ENCODE measurements at places on chromosomes 1 and 21.

GRCh38 chr1:221089803-221090202 is 210.6 kb downstream of the HLX start:
- no peak for DNase-seq

DNA sequence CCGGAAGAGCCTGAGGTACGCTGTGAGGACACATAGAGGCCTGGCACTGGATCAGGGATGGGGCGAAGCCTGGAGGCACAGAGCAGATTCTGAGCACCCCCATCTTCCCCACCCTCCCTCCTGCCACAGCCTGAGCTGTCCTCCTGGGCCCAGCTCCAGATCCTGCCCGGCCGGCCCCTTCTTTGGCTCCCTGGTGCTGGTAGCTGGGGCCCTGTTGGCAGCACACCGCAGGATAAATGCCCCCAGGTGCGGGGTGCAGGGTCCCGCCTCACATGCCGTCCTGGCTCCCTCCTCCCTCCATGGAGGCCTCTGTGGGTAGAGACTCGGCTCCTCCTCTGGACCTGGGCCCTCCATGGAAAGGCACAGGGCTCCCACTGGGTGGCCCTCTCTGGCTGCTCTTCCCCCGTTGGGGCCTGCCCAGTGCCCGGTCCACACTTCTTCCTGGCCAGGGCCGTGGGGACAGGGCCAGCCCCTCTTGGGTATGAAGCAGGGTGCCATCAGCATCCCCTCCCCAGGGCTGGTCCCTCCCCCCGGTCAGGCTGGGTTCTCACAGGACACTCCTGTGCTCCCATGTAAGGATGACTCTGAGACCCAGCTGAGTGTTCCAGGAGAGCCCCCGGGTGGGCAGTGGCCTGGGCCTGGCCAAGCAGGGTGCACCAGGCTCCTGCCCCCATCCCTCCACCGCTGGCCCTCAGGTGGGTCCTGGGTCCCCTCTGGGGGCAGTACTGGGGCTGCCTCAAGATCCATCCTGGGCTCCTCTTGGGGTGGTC is 1.1 kb upstream of the OBSCN start:
- no peak for DNase-seq

DNA sequence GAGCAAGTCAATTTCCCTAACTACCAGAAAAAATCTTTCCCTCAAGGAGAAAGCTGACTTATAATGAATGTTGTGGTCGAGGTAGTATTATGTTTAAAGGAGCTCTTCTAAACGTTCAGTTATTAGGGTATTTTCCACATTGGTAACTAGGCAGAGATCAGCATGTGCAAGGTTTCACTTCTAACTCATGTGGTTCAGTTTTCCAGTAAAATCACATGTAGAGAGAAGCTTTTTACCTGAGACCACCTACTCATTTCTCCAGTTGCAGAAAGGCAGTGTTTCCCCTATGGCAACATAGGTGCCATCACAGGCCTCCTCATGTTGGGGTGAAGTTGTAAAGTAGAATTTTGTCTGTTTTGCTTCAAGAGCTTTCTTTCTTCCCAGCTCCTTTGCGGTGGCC is 23.7 kb downstream of the IL23R start:
- no peak for DNase-seq

DNA sequence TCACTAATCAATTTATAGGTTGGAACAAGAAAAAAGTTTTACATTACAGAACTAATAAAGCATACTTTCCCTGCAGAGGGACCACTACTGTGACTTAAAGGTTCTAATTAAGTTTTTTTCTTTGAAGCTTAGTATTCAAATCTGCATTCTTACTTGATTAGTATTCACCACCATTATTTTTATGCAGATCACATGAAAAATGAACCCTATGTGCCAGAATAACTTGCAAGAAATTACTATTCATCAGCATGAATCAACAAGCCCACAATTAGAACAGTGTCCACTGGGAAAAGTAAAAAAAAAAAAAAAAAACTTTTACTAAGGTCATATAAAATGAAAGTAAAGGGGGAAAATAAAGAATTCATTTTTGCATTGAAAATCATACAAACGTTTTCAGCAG is 90.8 kb downstream of the SMYD3 start:
- no peak for DNase-seq

- DNase-seq = no peak
These were observed 219.0 kb downstream of the LRRIQ3 start for GRCh38 chr1:73978964-73979363.

DNA sequence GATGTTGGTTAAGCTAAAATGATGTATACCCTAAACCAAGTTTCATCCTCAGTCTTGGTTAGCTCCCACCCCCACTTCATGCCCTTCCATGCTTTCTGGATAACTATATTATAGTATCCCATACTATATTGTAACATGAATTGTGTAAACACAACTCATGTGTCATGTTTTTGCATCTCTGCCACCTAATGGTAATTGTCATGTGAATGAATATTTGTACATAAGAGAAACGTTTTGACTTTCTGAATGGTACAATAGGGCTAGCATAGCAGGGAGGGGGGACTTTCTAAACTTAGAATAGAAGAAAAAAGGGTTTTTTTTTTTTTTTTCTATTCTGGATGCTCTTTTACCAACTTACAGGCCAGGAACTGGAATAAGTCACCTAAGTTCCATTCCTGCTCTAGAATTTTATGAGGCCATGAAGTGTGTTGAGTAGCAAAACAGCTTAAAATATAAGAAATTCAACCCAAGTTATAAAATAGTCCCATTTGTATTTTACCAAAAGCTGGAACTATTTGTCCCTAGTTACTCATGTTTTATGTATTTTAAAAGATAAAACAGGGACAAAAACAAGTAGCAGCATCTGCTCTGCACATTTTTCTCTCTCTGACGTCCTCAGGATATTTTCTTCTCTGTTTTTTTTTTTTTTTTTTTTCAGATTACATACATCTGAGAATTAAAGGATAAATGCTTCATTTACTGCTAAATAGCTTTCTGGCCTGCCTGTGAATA is 77.4 kb downstream of the HLX start:
- DNase-seq = no peak

DNA sequence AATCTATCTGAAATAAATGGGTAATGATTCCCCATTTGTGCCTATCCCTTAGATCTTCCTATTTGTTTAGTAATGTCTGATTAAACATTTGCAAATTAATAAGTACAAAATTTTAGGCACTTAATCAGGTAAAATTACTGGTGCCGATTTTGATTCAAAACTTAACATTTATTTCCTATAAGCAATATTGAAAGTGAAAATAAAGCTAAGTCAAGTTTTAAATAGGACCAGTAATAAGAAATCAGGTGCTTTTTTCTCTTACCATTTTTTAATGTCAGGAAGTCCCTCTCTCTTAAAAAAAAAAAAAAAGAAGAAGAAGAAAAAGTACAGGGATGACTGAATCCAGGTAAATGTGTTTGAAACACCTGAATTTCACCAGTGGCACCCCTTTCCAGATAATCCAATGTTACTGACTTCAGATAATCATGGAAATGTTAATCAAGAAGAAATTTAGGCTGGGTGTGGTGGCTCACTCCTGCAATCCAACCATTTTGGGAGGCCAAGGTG is 836 bp upstream of the GBP4 start:
- DNase-seq = no peak

- DNase-seq = no peak
These were observed 1.5 kb downstream of the BRINP2 start for GRCh38 chr1:177172272-177172671.

GRCh38 chr1:165628147-165628822 is 2.7 kb upstream of the MGST3 start:
- no peak for DNase-seq

GRCh38 chr1:6129313-6129712 is 50.8 kb downstream of the CHD5 start:
- no peak for DNase-seq

Measured in DMS79 treated with DMSO at 0.1 percent for 48 hours (cell line).